ENCODE measurements at places on chromosomes 6 and 20.
A peak's percentile ranks its signal among the peaks of the same experiment; 100 is the strongest.

- no peak for DNase-seq
Measured at GRCh38 chr6:149044528-149044927, 273.0 kb upstream of the TAB2 start.

DNA sequence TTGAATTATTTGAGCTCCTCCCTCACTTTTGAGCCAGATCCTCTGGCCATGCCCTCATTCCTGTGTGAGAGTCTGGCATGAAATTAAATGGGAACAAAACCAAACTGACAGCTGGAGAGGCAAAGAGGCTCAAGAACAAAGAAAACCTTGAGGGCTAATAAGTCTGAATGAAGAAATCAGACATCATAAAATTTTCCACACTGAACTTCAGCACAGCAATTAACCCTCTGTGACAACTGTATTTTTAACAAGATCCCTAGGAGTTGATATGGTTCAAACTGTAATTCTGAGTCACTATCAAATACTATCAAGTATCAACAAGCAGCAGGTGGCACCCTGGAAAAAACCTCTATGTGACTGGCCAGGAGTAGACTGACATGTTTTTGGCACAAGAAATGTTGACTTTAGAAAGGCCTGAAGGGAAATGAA lies 109.4 kb upstream of the EMILIN3 start:
- no peak for DNase-seq

DNA sequence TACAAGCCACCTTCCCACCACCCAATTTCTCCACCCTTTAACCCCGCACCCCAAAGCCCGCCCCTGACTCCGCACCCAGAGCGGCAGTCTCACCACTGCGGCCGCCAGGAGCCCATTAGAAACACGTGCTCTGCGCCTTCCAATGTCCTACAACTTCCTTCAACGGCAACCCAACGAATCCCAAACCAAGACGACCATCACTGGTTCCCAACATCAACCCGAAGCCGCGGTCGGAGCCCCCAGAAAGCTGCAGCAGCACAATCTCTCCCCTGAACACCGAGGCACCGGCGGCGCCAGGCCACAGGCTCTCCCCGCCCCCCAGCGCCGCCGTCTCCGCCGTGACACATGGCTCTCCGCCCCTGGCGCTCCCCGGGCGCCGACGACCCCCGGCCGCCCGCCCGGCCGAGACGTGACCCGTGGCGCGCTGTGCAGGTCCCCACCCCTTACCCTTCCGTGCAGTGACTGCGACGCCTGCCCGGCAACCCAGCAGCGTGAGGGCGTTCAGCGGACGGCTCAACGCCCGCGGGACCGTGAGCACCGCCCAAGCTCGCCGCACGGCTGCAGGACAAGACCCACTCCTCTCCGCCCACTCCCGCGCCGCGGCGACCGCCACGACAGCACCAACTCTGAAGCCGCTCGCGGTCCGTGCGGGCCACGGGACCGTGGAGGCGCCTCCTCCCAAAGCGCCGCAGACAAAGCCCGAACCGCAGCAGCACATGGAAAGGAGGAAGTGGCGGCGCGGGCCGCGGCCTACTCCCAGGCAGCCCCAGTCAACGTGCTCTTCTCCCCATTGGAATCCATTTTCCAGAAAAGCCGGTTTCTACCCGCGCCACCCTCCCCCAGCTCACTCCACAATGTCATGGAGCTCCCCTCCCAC lies 551 bp downstream of the SYNCRIP start:
- DNase-seq: peak; percentile 33

- no peak for DNase-seq
Measured at GRCh38 chr6:124868481-124868880, 93.8 kb upstream of the RNF217 start.

DNA sequence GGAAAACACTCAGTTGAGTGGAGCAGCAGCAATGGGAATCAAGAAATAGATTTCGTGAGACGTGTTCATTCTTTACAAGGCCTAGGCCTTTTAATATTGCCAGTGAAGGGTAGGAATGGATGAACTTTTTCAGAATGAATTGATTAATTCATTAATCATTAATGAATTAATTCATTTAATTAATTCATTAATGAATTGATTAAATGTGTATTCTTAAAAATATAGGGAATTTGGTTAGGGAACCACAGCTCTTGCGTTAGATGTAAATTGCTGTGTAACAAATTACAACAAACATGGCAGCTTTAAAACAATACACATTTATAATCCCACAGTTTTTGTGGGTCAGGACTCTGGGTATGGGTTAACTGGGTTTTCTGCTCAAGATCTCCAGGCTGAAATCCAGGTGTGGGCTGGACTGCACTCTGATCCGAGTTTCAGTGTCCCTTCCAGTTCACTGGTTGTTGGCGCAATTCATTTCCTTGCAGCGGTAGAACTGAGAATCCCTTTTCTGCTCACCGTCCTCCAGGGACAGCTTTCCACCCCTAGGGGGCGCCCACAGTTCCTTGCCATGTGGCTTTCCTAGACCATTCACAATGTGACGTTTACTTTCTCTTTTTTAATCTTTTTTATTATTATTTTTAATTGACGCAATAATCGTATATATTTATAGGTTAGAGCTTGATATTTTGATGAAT lies 32.8 kb upstream of the BCAS1 start:
- DNase-seq: peak; percentile 49

Data from amygdala (tissue), 56 donors.